ENCODE measurements at places on chromosomes 4 and X. TPM values are rescaled to one million over a fixed set of nuclear protein-coding genes. Genes with fewer than 3 reads are reported as not detected.

Gene SLC9B1
- total RNA-seq, result 0.43 TPM

Gene SLC39A8
- 38.4 TPM for total RNA-seq

Gene PSAPL1
- not detected for total RNA-seq

Gene SLC35A2
- 17.1 TPM for total RNA-seq

Gene CD38
- under 0.01 TPM for total RNA-seq

Gene TLR10
- total RNA-seq, result not detected

Gene RBMXL3
- total RNA-seq, result not detected

Gene PF4V1
- total RNA-seq, result not detected

DNA sequence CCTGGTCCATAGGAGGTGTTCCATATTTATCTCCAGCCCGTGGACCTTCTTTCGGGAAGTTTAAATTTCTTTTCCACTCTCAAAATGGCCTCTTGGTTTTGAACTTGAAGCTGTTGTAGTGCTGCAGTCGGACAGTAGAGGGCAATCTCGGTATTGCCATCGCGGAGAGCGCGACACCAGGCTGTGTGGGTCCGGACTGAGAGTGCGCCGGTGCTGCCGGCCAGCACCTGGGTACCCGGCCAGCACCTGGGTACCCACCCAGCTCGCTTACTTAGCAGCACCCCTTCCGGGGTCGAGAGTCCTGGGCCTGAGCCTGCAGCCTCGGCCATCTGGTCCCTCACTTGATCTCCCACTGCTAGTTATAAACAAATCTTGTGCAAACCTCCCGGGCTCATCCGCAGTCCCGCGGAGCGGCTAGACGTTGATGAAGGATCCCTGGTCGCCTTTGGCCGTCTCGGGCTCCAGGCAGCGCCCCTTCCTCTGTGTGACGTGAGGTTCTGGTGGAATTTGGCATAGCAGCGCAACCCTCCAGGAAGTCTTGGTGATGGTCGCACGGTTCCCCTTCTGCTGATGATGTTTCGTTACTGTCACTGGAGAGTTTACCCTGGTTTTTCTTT lies 18.0 kb downstream of the FAM9A start:
- DNase-seq, result no peak

DNA sequence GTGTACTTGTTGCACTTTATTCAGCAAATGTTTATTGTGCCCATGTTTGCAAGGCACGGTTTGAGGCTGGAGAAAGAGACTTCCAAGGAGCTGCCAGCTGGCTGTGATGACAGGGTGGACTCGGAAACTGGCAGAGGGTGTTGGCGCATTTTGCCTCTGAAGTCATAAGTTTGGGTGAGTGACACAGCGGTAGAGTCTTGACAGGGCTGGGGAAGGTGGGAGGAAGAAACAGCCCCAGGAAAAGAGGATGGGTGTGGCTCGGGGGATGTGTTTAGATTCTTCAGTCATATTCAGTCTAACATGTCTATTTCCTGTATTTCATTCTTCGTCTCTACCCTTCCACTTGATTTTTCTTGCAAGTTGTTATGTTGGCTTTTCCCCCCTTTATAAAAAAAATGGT lies 77.0 kb upstream of the STOX2 start:
- no peak for DNase-seq

- peak; percentile 84 for DNase-seq
Observed at GRCh38 chr4:40557736-40558135, 71.9 kb downstream of the RBM47 start.

GRCh38 chrX:103628386-103629317 lies at the start of gene TCEAL1:
Gene TCEAL1 (plus strand): TSS chrX:103628975. CDS start chrX:103629917, 942 bp downstream.
- DNase-seq, result peak; percentile 44

GRCh38 chr4:41297832-41298231 lies 41.1 kb downstream of the UCHL1 start:
- DNase-seq, result peak; percentile 33

DNA sequence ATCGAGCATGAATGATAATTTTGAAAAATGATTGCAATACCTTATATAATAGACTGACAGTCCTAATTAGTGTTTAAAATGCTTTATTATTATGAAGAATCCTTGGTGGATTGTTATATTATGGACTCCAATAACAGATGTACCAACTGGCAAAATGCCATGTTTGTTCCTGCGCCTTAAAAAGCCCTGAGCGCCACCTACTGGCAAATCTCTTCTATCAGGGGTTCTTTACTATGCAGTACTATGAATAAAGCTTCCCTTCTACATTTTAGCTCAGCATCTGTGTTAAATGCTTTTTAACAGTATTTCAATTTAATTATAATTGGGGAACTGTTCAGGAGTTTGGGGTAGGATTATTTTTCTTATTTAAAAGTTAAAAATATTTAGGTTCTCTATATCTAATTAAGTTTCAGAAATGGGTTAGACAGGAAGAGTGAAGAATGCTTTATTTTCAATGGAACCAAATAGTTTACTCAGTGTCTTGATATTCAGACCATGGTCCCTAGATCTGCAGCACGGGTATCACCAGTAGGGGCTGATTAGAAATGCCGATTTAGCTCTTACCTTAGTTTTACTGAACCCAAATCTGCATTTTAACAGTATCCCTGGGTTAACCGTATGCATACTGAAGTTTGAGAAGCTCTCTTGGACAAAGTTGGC lies 20.0 kb downstream of the CFAP97 start:
- DNase-seq, result peak; percentile 93

DNA sequence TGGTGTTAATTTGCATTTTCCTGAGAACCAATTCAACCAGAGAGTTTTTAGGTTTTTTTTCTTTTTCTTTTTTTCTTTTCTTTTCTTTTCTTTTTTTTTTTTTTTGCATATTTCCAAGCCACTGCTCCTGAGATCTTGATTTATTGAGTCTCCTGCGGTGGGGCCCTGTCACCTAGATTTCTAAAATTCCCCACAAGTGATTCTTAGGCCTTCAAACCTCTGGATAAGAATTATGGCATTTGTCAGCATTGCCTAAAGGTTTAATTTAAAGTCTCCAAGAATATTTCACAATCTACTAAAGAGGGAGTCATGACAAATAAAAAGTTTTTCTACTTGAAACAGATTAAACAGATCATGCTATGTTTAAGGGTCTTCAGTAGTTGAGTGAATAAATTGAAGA lies 84.9 kb downstream of the GAB1 start:
- DNase-seq, result no peak

GRCh38 chr4:169612871-169613859 lies 782 bp upstream of the NEK1 start:
- peak; percentile 85 for DNase-seq

- DNase-seq, result no peak
Observed at GRCh38 chr4:2799224-2799911, 6.5 kb downstream of the SH3BP2 start.

GRCh38 chrX:40174854-40175510 lies 77.2 kb upstream of the BCOR start:
- peak; percentile 64 for DNase-seq

- DNase-seq, result peak; percentile 19
Observed at GRCh38 chrX:133645256-133645655, 230.0 kb upstream of the GPC4 start.

- no peak for DNase-seq
Observed at GRCh38 chrX:103187953-103188475, 26.9 kb upstream of the BEX4 start.

DNA sequence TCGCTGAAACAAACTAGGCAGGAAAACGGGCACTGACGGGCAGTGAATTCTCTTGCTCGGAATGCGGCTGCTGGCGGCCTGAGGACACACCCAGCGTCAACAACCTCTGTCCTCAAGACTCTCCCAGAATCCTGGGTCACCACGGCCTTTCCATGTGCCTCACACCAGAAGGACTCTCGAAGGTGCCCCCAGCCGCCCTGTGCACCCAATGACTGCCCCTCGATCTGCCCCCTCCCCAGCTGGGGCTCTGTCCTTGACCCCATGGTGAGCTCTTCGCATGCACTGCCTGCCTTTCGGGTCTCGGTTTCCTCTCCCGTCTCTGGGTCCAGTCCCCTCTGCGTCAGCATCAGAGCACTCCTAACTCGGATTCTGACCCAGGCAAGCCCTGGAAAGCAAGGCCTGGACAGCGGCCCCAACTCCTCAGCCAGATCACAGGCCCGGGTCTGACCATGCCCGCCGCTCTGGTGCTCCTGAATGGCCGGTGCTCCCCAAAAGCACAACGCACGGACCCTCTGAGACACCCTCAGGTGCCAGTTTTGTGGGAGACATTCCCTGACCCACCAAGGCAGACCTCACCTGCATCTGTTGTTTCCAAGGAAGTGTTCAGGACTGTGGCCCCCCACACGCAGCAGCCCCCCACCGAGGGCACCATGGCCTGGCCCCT lies 56.0 kb downstream of the ACOX3 start:
- DNase-seq, result no peak

DNA sequence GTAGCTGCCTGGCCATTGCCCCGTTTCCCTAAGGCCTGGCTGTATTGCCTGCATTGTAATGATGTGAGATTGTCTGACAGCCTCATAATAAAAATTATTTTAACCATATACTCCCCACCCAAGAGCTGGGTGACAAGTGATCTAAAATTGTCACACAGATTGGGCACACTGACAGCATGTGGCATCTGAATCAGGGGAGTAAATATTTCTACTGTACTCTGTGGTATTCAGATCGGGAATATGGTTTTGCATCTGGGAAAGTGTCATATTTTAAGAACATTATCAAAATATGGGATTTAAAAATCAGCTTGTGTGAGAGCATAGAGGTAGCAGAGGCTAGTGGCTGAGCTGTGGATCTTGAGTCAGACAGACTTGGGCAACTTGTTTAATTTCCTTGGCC lies 135.8 kb upstream of the PDLIM3 start:
- no peak for DNase-seq

DNA sequence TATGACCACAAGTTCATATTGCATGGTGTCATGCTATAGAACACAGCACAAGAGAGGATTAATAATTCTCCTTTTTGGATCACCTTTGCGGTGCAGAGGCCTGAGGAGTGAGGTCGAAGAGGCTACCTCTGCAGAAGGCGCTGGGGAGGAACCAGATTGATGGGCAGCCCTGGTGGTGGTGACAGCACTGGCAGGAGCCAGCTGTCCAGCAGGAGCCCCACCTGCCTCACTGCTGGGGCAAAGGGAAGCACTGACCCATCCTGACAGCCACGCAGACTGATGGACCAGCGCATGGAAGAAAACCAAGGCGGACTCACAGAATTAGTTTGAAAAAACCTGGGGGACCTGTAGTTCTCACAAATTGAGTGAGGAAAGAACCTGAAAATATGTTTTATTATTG lies 50.9 kb downstream of the COX18 start:
- DNase-seq, result no peak

DNA sequence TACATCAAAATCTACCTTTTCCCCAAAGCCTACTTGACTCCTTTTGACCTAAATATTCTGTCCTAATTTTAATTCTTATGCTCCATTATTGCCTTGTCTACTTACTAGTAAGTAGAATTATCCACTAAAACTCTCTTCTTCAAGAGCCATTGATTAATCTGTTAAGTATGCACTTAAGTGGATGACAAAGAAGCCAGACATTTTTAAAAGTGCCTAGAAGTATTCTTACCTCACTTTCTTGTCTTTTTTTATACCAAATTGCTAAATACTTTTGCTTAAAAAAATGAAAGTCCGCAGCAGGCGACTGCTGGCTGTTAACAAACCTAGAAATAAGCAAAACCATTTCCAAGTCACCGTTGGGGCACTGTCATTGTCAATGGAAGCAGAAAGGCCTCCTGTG lies 20.1 kb upstream of the FRMPD4 start:
- DNase-seq, result no peak

DNA sequence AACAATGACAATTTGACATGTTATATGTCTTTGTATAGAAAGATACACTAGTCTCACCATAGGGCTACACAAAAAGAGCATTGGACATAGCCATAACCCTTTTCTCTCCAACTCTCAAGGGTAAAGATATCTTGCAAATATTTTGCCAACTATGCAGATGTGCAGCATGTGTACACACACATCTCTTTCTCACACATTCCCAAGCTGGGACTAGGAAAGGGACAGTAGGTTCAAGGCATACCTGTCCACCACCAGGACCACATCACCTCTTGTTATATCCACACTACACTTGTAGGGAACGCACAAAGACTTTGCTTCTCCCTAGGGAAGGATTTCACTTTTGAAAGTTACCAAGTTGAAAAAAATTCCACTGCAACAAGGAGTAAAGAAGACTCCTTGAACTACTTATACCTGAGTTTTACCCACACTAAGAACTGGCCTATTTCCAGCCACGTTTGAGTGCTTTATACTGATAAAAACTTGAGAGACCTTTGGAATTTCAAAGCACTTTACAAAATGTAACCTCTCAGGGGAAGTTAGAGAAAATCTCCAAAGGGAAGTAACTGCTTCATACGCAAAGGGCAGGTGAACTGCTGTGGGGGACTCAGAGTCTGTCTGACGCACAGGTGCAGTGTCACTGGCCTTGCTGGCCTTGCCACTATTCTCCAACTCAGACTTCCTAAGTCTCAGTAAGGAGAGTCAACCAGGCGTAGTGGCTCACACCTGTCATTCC lies 36.9 kb downstream of the NR3C2 start:
- no peak for DNase-seq

GRCh38 chr4:82043809-82044137 lies 330.0 kb downstream of the HNRNPD start:
- no peak for DNase-seq

- no peak for DNase-seq
Observed at GRCh38 chrX:2315434-2315833, 185.3 kb downstream of the DHRSX start.

GRCh38 chr4:32172086-32172485 lies 1451.9 kb downstream of the PCDH7 start:
- DNase-seq, result no peak

DNA sequence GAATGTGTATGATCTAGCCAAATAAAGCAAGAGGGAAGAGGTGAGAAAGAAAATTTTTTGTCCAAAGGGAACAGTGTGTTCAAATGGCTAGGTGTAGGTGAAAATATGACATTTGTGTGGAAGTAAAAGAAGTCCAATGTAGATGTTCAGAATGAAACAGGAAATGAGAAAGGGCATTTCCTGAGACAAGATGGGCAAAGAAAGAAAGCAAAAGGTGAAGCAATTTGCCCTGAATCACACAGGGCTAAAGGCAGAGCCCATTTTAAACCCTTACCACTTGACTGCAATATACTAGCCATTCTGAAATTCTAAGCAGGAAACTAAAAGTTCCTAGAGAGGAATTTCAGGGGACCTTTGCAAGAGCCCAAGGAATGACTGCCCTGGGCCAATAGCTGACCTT lies 36.0 kb downstream of the CLOCK start:
- no peak for DNase-seq

DNA sequence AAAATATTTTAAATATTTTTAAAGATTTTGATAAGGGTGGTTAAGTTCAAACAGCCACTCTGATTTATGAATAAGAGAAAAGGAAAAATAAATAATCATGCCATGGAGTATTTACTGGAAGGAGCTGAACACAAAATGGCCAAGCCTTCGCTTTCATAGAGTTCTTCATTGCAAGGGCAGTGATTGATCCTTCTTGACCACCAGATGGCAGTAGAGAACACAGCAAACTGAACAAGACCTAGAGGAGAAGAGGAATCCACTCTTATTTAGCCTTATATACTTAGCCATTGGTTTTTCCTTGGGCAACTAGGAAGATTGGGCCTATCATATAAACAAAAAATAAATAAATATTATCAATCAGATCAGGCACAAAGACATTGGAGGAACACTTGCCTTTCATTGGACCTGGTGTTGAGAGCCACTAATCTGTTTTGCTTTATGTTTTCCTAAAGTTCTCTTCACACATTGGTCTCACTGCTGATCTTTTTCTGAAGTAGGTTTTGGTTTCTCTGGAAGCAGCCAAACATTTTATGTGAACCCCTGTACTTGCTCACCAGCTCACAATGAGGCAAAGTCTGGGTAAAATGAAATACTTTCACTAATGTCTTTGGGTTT lies 58.1 kb upstream of the PARM1 start:
- peak; percentile 86 for DNase-seq
